COLO829 (cell line): ENCODE measurements at places on chromosomes 2 and 18.

DNA sequence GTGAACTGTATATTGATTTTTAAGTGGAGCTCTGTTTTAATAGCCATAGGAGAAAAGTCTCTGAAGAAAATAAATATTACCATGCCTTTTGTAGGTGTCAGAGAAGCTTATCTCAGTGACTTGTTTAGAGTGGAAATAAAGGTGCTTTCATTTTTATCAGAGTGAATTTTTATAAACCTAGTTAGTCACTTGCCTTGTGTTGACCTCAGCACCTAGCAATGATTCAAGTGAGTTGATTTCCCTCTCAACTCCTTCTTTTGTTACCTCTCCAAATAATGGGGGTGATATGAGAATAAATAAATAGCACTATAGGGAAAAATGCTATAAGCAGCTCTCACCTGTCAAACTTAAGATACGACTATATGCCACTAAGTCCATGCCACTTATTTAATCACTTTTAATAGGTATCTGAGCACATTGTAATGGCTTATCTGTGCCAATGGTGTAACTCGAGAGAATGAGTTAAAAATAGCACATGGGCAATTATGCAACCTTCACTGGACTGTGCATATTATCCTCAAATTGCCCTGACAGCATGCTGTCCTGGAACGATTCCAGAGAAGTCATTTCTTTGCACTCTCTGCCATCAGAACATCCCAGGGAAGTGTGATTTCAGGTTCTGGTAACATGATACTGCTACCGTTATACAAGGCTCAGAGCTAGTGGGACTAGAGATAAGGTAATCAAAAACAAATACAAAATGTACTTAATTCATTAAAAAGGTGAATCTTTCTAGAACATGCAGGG lies 290.8 kb downstream of the CCDC85A start:
- no peak for DNase-seq

DNA sequence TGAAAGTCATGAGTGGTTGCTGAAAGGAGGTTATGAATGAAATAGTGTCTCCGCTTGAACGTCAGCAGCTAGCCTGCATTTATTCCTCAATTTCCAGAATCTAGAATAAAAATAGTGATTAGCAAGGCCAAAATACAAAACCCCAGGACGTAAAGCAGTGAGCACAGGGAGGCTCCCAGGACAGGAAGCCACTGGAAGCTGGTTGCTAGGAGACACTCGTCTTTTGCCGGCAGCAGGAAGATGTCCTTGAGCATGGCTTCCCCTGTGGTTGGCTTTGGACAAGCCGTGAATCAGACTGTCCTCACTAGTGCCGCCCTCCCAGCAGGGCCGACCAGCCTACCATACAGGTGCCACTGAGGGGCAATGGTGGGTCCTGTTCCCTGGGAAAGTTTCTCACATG lies 374.4 kb downstream of the MTX2 start:
- no peak for DNase-seq

- DNase-seq, result no peak
Measured at GRCh38 chr2:55165626-55166025, 66.5 kb downstream of the CLHC1 start.

DNA sequence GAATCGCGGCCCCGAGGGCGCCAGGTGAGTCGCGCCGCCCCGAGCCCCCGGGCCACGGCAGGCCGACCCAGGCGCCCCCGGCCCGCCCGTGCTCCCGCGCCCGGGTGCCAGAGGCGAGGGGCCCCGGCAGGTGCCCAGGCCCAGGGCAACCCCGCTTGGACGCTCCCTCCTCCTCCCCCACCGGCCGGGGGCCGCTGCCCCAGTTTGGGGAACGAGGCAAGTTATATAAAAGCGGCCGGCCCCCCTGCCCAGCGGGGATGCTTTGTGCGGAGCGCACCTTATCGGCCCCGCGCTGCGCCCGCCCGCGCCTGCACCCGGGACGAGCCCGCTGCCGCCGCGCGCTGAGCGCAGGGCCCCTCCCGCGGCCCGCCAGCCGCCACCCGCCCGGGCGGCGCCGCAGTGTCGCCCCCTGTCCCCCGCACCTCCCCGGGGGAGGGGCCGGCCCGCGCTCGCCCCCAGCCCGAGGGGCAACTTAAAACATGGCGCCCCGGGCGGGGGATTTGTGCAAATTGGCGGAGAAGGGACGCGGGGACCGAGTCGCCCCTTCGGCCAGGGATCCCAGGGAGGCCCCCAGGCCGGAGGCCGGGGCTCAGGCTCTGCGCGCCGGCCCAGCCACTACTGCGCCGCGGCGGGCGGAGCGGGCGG lies 639 bp downstream of the EPB41L3 start:
- no peak for DNase-seq

GRCh38 chr2:85413592-85414420 lies 3.6 kb upstream of the CAPG start:
- no peak for DNase-seq
